ENCODE measurements at places on chromosomes 3 and 15. TPM values are rescaled to one million over a fixed set of nuclear protein-coding genes. Genes with fewer than 3 reads are reported as not detected.
A peak's percentile ranks its signal among the peaks of the same experiment; 100 is the strongest.

Gene ECE2
- total RNA-seq, result not detected

- no peak for DNase-seq
Observed at GRCh38 chr3:40317061-40317855, 7.8 kb downstream of the EIF1B start.

DNA sequence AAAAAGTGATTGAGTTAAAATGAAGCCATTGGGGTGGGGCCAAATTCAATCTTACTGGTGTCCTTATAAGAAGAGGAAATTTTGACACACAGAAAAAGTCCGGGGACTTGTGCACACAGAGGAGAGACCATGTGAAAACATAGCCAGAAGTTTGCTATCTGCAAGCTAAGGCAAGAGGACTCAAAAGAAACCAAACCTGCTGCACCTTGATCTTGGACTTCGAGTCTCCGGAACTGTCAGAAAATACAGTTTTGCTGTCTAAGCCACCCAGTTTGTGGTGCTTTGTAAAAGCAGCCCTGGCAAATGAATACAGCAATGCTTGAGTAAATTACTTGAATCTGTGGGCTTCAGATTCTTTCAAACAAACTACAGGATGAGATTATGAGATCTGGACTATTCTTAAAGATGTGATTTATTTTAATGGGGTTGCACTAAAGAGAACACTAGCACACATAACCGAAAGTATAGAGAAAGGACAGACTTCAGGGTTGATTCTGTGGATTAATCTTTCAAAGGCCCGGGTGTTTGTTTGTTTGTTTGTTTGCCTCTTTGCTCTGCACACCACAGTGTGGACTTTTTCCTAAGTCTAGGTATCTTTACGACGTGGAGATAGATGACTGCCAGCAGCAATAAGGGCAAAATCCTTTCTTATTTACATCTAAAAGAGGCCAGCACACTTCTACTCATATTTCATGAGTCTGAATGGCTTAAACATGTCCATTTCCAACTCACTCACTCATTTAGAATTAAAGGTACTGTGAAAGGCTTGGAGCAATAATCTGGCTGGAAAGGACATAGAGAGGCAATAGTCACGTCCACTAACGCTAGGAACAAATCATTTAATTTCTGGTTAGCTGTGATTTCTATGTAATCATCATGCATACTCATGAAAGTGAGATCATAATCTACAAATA lies 53.9 kb upstream of the SSR3 start:
- DNase-seq, result no peak

Gene SNX22
- total RNA-seq, result 1.7 TPM

- DNase-seq, result no peak
Observed at GRCh38 chr3:55897573-55898224, 410.6 kb upstream of the WNT5A start.

Gene SLC22A14
- not detected for total RNA-seq

DNA sequence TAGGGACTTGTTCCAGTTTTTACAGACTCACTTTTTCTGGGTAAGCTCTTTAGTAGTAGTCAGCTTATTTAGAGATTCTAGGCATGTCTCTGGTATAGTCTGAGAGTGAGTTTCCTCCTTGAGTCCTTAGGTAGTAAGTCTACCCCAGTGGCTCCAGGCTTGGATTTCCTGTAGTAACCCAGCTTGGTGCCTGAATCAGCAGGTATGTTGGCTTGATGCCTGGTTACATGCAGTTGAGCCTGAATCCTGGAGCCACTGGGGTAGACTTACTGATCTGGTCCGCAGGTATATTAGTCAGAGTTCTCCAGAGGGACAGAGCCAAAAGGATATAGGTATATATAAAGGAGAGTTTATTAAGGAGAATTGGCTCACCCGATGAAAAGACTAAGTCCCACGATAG lies 85.8 kb upstream of the RBMS3 start:
- no peak for DNase-seq

DNA sequence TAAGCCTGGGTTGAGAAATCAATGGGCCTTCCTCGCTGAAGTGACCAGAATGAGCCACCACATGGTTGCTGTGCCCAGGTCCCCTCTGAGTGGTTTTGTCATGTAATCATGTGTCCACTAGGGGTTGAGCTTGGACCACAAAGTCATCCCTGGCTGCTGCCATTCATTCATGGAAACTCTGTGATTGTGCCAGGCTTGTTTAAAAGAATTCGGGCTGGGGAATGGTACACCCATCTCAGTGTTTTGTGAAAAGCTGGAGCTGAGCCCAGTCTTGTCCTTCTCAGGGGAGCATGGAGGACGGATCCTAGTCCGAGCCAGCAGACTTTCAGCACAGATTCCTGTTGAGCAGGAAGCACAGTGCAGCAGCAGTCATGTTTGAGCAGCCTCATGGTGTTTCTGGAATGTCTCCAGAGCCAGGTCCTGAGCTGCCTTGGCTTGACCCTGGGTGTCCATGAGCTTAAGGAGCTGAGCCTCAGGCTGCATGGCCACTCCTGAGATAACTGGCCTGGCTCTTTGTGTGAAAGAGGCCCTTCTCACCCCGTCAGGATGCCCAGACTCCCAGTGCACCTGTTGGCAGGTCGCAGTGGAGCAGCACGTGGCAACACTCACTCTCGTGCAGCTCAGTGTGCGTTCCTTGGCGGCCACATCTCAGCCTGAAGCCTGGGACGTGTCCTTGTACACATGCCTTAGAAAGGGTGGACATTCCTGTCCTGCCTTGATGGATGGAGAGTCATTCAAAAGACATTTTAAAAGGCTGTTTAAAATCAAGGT lies 260.3 kb upstream of the TPM1 start:
- DNase-seq, result no peak

DNA sequence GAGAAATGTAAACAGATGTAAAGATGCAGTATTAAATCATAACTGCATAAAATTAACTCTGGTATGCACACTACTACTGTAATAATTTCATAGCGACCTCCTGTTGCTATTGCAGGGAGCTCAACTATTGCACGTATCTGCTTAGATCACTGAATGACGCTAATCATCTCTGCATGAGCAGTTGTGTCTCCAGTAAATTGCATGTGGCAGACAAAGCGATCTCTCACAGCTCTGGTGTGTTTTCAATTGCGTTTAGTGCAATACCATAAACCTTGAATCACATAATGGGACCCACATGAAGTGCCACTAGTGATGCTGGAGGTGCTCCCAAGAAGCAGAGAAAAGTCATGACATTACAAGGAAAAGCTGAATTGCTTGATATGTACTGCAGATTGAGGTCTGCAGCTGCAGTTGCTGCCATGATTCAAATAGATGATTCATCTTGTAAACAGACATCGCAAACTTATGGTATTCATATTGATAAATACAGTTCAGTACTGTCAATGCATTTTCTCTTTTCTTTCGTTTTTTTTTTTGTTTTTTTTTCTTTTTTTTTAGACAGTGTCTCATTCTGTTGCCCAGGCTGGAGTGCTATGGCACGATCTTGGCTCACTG lies 30.2 kb upstream of the LCTL start:
- no peak for DNase-seq

DNA sequence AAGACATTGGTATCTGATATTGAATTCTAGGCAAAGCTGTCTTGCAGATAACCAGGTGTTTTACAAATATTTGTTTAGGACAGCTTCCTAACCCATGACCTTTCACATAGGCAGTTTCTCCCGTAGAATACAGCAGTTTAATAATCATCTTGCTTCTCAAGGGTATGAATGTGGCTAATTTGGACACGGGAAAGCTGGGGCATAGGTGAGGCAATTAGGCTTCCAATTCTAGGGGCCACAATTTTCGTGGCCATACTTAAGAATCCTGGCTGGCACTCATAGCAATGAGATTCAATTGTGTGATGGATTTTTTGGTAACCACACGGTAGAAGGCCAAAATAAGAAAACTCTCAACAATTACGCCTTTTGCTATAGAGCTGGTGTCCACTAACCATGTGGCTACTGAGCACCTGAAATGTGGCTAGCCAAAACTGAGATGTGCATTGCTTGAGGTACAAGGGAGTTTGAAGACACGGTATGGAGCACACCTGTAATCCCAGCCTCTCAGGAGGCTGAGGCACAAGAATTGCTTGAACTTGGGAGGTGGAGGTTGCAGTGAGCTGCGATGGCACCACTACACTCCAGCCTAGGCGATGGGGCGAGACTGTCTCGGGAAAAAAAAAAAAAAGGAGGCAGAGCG lies 34.4 kb downstream of the TFRC start:
- DNase-seq, result no peak

Gene CD200
- 63.3 TPM for total RNA-seq

GRCh38 chr3:16686679-16687078 lies 81.5 kb upstream of the DAZL start:
- DNase-seq, result no peak

DNA sequence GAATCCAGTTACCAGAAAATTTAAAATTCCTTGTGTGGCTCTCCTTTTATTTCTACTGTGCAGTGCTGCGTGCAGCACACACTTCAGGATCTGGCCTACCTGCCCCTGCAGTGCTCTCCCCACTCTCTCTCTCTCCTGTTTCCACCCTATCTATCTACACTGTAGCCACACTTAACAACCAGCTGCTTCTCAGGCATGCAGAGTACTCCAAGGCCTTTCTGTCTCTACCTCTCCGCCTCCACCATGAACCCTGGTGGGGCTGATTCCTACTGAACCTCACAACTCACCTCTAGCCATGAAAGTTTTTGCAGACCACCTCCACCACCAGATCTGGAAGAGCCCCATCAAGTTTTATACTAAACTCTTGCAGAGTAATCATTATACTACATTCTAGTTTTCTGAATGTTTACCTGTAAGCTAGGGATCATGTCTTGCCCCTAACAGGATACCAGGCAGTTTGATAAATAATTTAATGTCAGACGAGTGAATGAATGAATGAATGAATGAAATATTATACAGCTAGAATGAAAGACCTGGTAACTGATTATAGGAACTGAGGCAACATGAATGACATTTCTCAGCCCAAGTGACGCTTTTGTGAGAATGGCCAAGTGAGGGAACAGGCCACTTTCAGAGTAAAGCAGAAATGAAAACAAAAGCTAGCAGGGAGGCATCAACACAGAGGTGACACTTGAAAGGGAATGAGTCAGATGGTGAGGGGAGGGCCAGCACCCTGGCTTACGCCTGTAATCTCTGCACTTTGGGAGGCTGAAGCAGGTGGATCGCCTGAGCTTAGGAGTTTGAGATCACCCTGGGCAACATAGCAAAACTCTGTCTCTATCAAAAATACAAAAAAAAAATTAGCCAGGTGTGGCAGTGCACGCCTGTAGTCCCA lies 363.5 kb downstream of the FOXP1 start:
- DNase-seq, result peak; percentile 68

DNA sequence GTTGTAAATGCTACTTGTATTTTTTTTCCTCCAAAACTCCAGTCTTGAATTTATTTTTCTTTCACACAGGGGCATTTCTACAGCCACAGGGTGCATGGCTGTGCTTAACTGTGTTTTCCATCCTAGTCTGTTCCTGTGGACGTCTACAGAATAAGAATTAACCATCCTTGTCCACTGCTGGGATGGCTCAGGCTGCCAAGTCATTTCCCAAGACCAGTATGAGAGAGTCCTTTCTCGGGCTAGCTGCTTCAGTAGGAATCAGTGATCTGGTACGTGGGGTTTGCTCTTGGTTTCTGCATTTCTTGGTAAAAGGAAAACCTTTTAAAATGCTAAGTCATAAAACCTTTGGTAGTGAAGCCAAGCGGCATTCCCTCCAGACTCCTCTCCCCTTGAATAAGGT lies 29.8 kb downstream of the CHDH start:
- DNase-seq, result no peak

DNA sequence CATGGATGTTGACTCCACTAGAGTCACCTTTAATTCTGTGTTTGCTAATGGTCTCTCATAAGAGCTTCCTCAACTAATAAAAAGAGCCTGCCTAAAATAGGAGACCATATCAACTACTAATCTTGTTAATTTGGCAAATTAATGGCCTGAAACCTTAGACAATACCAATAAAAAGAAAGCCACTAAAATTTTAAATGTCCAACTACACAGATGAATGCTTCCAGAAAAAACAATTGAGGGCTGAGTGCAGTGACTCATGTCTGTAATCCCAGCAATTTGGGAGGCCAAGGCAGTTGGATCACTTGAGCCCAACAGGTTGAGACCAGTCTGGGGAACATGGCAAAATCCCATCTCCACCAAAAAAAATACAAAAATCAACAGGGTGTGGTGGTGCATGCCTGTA lies 230.9 kb downstream of the NSUN3 start:
- DNase-seq, result no peak

DNA sequence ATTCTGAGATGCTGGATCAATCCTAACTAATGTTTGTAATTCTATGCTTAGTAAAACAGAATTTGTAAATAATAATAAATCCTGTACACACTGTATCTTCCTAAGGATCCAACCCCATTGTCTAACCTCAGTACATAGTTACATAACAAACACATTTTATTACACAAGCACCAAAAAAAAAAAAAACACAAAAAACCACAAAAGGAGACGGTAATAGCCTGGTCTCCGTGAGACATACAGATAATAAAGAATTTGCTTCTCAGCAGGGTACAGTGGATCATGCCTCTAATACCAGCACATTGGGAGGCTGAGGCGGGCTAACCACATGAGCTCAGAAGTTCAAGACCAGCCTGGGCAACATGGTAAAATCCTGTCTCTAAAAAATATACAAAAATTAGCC lies 558.7 kb downstream of the MAGI1 start:
- no peak for DNase-seq

GRCh38 chr15:98855067-98855814 lies 152.4 kb downstream of the PGPEP1L start:
- DNase-seq, result no peak

GRCh38 chr3:179082416-179082815 lies 10.8 kb upstream of the ZMAT3 start:
- DNase-seq, result no peak

Gene CLDN18
- total RNA-seq, result not detected

GRCh38 chr3:69848113-69848512 lies 108.8 kb downstream of the MITF start:
- DNase-seq, result no peak

GRCh38 chr3:15010664-15011063 lies 54.5 kb downstream of the MRPS25 start:
- no peak for DNase-seq

Gene THSD4
- total RNA-seq, result not detected

Data from activated naive CD4-positive, alpha-beta T cell treated with anti-CD3 and anti-CD28 coated beads, Interleukin-2, amount 50 U/mL, for 72 hours (primary cell).